ENCODE measurements at places on chromosomes 5 and 9. TPM values are rescaled to one million over a fixed set of nuclear protein-coding genes. Genes with fewer than 3 reads are reported as not detected.
A peak's percentile ranks its signal among the peaks of the same experiment; 100 is the strongest.

DNA sequence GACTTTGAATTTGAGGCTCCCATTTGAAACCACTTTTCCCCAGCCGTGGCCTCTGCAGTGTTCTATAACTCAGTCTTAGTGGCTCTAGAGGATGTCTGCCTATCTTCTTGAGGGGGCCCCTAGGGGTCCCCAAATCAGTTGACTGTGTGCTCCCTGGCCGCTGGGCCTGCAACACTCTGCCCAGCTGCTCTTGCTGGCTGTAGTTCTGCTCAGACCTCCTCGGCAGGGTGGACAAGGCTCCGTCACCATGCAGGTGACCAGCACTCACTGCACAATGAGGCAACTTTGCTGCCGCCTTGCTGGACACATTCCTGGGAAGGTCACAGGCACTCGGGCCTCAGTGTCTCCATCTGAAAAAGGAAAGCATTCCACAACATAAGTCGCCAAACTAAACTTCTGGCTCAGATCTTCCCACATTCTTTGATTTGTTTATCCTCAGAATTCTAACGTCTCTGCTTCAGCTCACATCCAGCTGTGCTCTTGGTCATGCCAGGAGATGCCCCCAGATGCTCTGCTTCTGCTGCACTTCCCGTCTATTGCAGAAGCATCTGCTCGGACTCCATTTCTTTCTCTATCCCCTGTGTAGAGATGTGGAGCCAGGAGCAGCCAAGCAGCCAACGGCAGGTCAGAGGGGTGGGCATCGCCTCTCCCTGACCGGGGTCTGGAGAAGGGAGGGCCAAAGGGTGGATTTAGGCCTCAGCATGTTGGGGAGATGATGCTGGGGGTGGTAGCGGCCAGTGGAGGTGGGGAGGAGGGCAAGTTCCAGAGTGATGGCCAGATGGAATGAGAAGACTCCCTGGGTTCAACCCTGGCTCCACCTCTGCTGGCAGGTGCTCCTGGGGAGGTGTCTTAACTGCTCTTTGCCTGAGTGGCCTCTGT lies 133.6 kb downstream of the MVB12B start:
- DNase-seq, result no peak

DNA sequence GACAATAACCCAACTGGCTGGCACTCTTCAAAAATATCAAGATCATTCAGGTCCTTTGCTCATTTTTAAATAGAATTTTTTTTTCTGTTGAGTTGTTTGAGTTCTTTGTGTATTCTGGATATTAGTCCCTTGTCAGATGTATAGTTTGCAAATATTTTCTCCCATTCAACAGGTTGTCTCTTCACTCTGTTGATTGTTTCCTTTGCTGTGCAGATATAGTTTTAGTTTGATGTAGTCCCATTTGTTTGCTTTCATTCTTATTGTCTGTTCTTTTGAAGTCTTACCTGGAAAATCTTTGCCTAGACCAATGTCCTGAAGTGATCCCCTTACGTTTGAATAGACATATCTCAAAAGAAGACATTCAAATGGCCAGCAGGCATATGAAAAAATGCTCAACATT lies 22.8 kb downstream of the PTTG1 start:
- no peak for DNase-seq

GRCh38 chr5:83401122-83401731 lies 70.3 kb upstream of the VCAN start:
- no peak for DNase-seq

DNA sequence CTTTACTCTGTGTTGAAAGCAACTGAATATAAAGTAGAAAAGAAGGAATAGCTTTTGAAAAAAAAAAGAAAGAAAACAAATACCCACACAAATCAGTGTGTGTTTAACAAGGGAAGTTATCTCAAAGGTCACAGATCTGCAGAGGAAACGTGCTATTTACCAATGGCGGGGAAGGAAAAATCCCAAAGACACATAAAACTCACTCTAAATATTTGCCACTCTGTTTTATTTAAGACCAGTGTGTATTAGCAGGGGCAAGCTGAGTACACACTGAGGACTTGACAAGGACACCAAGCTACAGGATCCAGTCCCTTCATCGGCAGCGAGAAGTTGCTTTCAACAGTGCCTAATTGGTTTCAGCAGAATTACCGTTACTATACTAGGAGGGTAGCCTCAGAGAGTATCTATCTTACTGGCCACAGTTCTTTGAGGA lies 252.5 kb downstream of the DEPDC1B start:
- no peak for DNase-seq

Gene HRCT1
- total RNA-seq, result 0.37 TPM

DNA sequence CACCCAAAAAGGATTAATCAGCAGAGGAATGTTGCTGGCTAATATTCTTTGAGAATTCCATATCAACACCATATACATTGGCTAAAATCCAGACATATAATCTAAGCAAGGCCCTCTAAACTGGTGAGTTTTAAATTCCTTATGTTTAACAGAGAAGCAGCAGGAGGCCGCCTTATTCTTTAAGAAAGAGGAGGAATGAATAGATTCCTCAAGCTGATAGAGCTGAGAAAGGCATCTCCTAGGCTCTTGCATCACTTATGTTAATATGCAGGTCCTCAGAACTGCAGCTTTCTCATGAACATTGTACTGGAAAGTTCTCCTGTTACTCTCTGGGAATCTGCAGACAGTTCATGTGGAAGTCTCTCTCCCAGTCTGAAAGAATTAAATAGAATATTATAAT lies 20.1 kb upstream of the SMARCA2 start:
- no peak for DNase-seq

- peak; percentile 41 for DNase-seq
Observed at GRCh38 chr5:128844354-128844923, 120.8 kb upstream of the SLC27A6 start.

Measured in myocyte (in vitro differentiated cells).